ENCODE measurements at places on chromosomes 13 and 19.

- no peak for DNase-seq
Observed at GRCh38 chr19:19651076-19651475, 7.6 kb upstream of the GMIP start.

DNA sequence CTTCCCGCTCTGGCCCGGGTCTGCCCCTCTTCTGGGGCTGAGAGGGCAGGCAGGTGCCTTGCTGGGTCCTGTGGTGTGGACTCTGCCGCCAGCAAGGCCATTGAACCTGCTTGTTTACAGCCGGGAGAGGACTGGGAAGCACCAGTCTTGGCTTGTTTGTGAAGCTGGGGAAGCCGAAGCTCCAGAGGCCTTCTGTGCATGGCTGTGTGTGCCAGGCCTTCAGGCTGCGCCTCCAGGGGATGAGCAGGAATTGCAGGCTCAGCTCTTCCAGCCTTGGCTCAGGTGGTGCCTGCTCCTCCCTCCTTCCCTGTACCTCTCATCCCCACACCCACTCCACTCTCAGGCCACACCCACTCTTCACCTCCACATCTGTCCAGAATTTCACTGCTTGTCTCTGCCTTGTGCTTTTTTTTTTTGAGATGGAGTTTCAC lies 17.5 kb downstream of the NDUFB7 start:
- DNase-seq: no peak

DNA sequence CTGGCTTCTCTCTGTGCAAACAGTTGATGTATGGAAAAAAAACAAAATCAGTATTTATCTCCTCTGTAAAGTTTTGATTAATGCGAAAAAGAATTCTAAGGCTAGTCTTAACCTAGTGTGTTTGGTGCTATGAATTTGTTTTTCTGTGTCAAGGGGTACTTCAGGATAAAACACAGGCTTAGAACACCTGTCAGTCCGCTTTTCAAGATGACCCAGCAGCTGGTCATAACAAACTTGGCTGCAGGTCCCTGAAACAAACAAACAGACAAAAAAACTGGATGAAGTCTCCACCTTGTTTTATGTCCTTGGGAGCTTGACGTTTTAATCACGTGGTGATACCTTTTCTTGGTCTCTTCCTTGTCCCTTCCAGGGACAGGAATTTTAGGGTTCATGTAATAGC lies 689.3 kb downstream of the UQCRFS1 start:
- DNase-seq: no peak

DNA sequence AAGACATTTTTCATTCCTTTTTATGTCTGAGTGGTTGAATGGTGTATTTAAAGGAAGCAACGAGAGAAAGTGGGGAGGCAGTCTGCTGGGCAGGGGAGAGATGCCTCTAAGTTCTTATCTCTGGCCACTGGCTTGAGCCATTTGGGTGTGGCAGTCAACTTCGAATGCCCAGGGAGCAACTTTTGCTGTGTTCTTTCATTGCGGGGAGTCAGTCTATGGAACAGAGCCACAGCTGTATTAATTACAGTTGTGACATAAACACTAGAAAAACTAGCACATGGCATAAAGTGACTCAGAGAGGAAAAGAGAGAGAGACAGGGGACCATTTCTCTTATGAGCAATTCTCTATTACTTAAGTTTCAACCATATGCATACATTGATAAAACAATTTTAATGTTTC lies 40.4 kb upstream of the PDCD5 start:
- no peak for DNase-seq

GRCh38 chr13:41812851-41813250 lies 148.1 kb downstream of the VWA8 start:
- no peak for DNase-seq

GRCh38 chr19:33064792-33065550 lies at the start of gene RHPN2:
TSS of gene RHPN2 (minus strand) at chr19:33064888. CDS start at chr19:33064852, 36 bp downstream.
- DNase-seq: no peak

- no peak for DNase-seq
Observed at GRCh38 chr19:46529622-46530451, 34.2 kb upstream of the PNMA8B start.
